ENCODE measurements at places on chromosomes 1 and 21.
A peak's percentile ranks its signal among the peaks of the same experiment; 100 is the strongest.

GRCh38 chr1:248849637-248850036, 9.2 kb downstream of the ZNF692 start:
- no peak for DNase-seq

DNA sequence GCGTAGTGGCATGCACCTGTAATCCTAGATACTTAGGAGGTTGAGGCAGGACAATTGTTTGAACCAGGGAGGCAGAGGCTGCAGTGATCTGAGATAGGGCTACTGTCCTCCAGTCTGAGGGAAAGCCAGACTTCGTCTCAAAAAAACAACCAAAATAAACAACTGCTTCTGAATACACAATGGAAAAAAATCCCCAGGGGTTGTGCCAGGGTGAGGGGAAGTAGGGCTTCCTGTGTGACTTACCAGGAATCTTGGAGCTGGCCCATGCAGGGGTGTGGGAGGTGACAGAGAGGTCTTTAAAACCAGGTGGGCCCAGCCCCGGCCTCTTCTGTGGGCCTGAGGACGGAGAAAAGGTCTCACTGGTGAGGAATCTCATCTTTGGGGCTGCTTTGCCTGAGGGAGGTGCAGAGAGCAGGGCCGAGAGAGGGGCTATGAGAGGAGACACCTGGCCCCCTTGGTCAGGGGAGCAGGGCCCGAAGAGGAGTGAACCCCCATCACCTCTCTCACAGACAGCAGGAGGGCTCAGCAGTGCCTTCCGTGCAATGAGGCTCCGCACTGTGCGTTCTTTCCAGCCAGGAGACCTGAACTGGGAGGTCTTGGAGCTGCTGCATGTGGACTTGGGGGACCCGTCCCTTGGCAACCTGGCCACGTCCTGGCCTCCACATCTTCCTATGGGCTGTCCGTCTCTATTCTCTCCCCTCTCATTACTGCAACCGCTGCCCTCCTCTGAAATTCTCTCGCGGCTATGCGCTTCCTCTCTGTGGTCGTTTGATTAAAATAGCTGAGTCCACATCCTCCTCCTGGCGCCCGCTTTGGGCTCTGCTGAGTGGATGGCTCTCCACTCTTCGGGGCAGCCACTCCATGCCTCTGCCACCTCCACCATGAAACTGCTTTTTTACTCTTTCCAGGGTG, 10.7 kb downstream of the PLA2G5 start:
- no peak for DNase-seq

DNA sequence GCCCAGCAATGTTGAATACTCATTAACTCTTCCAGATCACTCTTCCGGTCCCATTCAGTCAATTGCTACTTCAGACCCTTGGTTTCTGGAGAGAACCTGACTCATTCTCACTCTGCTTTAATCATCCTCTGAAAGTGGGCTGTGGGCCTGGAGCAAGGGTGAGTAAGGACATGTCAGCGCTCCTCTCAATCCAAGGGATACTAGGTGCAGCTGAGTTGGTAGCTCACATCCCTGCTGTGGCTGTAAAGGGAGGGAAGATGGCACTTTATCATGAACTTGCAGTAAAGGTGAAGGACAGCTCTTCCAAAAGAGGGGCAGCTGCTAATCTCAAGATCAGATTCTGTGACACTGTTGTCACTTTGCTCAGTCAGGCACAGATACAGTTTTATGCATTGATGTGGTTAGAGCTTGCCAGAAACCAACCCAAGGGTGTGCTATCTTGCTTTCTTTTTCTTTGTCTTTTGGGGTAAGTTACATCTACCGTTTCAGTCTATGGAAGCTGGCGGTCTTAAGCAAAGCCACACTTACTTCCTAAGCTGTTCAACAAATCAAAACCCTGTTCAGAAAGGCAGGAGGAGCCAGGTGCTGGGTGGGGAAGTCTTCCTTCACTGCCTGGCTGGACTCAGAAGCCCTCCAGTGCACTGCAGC, 26.5 kb upstream of the NTPCR start:
- DNase-seq, result no peak

- no peak for DNase-seq
Observed at GRCh38 chr1:96374076-96374762, 347.4 kb upstream of the PTBP2 start.

DNA sequence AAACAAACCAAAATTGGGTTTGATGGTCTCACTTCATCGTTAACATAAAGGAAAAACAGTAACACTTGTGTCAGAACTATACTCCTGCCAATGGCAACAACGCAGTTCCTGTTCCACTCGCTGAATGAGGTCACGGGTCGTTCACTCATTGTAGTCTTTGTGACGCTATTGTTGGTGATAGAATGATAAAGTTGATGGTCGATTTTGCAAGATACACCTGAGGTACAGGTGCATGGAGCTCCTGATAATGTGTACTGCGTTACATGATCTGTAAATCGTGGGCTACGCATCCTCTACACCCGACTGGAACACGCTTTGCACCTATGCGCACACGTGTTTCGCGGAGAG, 391 bp upstream of the CENPS start:
- no peak for DNase-seq

- DNase-seq, result no peak
Observed at GRCh38 chr1:103901072-103901471, 151.4 kb downstream of the AMY1C start.

DNA sequence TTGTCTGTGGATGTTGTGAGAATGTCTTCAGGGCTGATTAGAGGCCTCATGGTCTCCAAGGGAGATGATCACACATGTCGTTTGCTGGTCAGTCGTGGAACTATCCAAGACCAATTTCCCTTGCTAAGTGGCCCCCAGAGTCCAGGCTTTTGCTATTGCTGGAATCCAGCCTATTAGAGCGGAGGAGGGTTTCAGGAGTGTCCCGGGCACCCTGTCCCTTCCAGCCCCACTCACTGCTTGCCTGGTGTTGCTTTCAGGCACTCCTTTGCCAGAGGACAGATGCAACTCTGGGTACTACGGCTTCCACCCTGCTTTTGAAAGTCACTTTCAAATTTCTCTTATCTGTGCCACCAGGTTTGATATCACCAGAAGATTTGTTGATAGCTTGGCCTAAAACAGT, 149.1 kb downstream of the NOS1AP start:
- no peak for DNase-seq

DNA sequence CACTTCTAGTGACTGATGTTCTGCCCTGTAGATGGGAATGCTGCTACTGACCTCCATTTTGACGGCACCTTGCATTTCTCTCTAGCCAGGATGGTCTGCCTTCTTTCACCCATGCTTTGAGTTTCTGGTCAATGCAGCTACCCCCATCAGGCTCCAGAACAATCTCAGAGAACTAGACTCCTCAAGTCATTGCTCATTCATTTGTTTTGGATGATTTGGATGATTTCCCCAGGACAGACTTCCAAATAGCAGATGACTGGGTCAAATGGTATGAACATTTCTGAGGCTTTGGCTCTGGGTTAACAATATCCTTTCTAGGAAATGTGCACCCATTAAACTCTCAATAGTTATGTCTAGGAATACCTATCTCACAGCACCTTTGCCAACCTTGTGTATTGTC, 63.9 kb downstream of the CSMD2 start:
- DNase-seq, result peak; percentile 37

DNA sequence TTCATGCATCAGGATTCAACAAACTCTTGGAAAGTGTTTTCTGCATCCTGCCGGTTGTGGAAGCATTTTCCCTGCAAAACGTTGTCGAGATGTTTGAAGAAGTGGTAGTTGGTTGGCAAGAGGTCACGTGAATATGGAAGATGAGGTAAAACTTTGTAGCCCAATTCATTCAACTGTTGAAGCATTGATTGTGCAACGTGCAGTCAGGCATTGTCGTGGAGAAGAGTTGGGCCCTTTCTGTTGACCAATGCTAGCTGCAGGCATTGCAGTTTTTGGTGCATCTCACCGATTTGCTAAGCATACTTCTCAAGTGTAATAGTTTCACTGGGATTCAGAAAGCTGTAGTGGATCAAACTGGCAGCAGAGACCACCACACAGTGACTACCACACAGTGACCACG, 57.0 kb upstream of the PRDM2 start:
- no peak for DNase-seq
